Activated CD4-positive, alpha-beta T cell treated with anti-CD3 and anti-CD28 coated beads, Interleukin-2, amount 10 ng/mL, durations not matched to agents 24 days and 14 days (primary cell): ENCODE measurements at places on chromosomes 16 and 17. TPM values are rescaled to one million over a fixed set of nuclear protein-coding genes. Genes with fewer than 3 reads are reported as not detected.

DNA sequence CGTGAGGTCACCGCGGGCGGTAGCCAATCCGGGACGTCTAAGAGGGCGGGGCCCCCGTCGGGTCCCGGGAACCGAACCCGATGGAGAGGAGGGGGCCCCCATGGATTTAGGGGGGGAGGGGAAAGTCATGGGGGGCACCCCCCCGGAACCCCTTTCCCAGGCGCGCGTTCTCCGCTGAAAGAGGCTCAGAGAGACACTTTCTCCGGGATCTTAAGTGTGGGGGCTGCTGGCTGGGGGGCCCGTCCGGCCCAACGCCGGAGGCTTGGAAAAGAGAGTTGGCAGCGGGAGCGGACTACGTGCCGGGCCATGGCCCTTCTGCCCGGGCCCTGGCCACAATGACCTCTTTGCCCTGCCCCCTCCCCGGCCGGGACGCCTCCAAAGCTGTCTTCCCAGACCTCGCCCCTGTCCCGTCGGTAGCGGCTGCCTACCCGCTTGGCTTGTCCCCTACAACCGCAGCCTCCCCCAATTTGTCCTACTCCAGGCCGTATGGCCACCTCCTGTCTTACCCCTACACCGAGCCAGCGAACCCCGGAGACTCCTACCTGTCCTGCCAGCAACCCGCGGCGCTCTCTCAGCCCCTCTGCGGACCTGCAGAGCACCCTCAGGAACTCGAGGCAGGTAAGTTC lies at the start of gene DLX4:
Gene DLX4, plus strand, starts transcription at position 57 of the 626 bp plus-strand sequence. Its CDS starts 279 bp downstream, at position 336.
- DNase-seq: peak; percentile 67

The GDPD3 gene
- total RNA-seq: 6.0 and 6.6 TPM in 2 replicates

- no peak for DNase-seq
Observed at GRCh38 chr16:81574168-81574567, 129.6 kb downstream of the CMIP start.

- DNase-seq: no peak
Observed at GRCh38 chr17:63249256-63250004, 196.7 kb downstream of the CYB561 start.

GRCh38 chr16:63578791-63579190 lies 1542.6 kb upstream of the CDH8 start:
- DNase-seq: no peak

GRCh38 chr17:48577946-48578615 lies at the start of gene HOXB4:
TSS of gene HOXB4 (minus strand) at chr17:48578350. CDS start at chr17:48578319, 31 bp downstream.
- DNase-seq: peak; percentile 93

DNA sequence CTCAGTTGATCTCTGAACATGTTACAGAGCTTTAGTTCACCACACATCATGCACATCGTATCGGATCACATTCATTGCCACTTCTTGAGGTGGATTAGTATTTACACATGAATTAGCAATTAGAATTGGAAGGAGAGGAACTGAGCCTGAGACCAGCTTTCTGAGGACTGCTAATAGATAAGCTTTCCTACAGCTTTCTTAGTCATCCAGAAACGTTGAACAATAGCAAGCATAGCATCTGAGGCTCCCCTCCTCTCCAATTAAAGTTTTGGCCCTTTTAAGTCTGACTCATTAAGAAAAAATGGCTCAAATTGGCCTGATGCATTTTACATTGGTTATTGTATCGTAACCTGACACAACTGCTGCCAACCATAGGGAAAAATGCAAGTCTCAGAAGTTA lies 1130.4 kb downstream of the CDH8 start:
- DNase-seq: no peak

DNA sequence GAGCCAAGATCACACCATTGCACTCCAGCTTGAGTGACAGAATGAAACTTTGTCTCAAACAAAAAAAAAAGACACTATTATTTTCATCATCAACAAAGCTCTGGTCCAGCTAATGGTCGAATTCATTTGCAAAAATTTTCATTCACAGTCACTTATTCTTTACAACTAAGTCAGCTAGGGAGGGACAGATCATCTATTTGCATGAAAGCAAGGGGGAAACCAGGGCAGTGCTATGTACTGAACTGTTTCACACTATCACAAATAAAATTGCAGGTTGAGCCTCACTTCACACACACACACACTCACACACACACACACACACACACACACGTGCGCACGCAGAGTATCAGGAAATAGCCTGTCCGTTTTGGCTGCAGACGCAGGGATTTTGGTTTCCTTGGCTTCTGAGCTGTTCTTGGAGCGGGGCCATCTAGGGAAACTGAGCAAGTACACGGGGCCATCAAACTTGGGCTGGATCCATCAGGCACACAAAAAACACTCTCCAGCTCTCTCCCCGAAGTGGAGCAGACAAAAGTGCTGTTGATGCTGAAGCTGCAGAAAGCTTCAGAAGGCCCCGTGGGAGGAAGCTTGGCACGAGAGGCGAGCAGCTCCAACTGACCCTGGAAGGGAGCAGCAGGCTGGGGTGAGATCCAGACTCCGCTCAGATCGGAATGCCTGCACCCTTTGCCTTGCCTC lies 44.3 kb upstream of the HELZ start:
- DNase-seq: no peak

The DOC2B gene
- total RNA-seq: 0.98 and 1.0 TPM in 2 replicates

- no peak for DNase-seq
Observed at GRCh38 chr17:44828919-44829522, 1.1 kb downstream of the GJC1 start.

DNA sequence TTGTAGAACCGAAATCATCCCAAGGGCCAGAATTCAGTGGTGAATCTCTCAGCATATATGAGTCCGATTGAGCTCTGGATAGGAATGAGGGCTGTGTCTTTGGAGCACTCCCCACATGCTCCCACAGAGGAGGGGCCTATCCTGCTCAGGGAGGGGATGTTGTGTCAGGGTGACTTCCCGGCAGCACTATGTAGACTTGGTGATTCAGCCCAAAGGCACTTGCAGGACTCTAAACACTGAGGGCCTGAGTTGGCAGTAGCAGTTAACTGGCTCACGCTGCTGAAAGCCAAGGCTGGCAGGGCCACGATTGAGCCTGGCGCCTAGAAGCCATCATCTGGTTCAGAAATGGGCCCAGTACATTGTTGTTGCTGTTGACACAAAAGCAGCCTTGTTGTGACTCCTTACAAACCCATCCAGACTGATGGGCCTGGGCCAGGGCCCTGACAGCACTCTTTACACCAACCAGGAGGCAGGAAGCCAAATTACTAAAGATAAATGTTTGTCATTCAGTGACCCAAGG lies 31.9 kb downstream of the NMT1 start:
- no peak for DNase-seq

- DNase-seq: no peak
Observed at GRCh38 chr16:82432261-82432660, 194.5 kb upstream of the CDH13 start.

The CPHXL2 gene
- not detected in 2 replicates for total RNA-seq

The TNS4 gene
- total RNA-seq: 13.1 and 16.8 TPM in 2 replicates

The TEKT1 gene
- not detected in 2 replicates for total RNA-seq

The GGA2 gene
- total RNA-seq: 109 and 113 TPM in 2 replicates

DNA sequence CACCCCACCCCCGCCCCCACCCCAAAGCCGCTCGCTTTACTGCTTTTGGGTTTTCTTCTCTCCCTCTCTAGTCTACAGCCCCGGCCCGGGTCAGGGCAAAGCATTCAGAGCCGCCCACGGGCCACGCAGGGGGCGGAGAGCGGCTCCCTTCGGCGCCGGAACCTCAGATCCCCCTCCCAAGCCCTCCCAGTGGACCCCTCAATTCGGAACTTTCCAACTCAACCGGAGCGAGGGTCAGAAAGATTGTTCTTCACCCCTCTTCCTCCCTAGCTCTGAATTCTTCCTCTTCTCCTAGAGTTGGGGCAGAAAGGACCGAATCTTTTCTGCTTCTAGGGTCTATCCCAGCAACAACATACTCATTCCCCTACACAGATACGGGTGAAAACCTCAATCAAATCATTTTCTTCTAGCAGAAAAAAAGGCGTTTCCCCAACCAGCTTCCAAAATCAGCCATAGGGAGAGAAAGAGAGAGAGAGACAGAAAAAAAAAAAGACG lies 1.0 kb downstream of the HOXB2 start:
- peak; percentile 84 for DNase-seq

GRCh38 chr16:17556276-17557052 lies 85.7 kb upstream of the XYLT1 start:
- DNase-seq: peak; percentile 60

The TAOK1 gene
- 42.7 and 43.2 TPM in 2 replicates for total RNA-seq

- DNase-seq: no peak
Observed at GRCh38 chr17:61803216-61803615, 60.1 kb downstream of the BRIP1 start.

The C17orf100 gene
- 1.8 and 1.9 TPM in 2 replicates for total RNA-seq

The SOX9 gene
- not detected in 2 replicates for total RNA-seq

- DNase-seq: no peak
Observed at GRCh38 chr17:75685499-75685898, 18.4 kb downstream of the SAP30BP start.

The PFN1 gene
- total RNA-seq: 1,471 and 1,473 TPM in 2 replicates

DNA sequence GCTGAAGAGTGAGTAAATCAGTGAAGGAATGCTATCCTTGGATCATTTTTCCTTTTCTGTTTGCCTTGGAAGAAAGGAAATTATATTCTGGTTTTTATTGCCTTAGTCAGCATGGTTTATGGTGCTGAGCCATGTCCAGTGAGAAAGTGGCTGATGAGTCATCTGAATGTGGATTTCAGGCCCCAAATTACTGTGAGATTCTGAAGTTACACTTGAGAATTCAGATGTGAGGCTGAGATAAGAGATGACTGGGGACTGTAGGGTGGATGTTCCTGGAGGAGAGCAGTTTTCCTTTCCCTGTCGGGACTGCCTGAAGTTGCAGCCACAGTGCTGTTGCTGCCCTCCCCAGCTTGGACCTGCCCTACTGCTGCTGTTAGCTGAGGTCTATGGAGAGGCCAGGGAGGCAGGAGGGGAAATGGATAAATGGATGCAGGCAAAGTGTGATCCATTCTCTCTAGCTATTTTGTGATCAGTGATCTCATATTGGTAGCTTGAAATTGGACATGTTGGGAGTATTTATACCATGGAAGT lies 4.2 kb upstream of the MAP3K14 start:
- DNase-seq: no peak

GRCh38 chr16:15949210-15950160 lies at the start of gene ABCC1:
TSS of gene ABCC1 (plus strand) at chr16:15949616. CDS start at chr16:15949752, 136 bp downstream.
- peak; percentile 85 for DNase-seq

- peak; percentile 94 for DNase-seq
Observed at GRCh38 chr17:66301864-66302741, at the start of gene PRKCA. TSS of gene PRKCA (plus strand) at chr17:66302613.
